Suppressor macrophage (primary cell): ENCODE measurements at places on chromosomes 16 and 17.

- DNase-seq: no peak
Measured at GRCh38 chr16:24970708-24971107, 44.5 kb downstream of the ARHGAP17 start.

GRCh38 chr16:85453194-85453678 is 159.9 kb upstream of the GSE1 start:
- DNase-seq: no peak

GRCh38 chr16:54240271-54241129 is 46.1 kb downstream of the IRX3 start:
- no peak for DNase-seq

- no peak for DNase-seq
Measured at GRCh38 chr17:13757871-13758270, 156.1 kb upstream of the HS3ST3A1 start.

- no peak for DNase-seq
Measured at GRCh38 chr17:64535357-64535756, 28.6 kb downstream of the CEP95 start.

DNA sequence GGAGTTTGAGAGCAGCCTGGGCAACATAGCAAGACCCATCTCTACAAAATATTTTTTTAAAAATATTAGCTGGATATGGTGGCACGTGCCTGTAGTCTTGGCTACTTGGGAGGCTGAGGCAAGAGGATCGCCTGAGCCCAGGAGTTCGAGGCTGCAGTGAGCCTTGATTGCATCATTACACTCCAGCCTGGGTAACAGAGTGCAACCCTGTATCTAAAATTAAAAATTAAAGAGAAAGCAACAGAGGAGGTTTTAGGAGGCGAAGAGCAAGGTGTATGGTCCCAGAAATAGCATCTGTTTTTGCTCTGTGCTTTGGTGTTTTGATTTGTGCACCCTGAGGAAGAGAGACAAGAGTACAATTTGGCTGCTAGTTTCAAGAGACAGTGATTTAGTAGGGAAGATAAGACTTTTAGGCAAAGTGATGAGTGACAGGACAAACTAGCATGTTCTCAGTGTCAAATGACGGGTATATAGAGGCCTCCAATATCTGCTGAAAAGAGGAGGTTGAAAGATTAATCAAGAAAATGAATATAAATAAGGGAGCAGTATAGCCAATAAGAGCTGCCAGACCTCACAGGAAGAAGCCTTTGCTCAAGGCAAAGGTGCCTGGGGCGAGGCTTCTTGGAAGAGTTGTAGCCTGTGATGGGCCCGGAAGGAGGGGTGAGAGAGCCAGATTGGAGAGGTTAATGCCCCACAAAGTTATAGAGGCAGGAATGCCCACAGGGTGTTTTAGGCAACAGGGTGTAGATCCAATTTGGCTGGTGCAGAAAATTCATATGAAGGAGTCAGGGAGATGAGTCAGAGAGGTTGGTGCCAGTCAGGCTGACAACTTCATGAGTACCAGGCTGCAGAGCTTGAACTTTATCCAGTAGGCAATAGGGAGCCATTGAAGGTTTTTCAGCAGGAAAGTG is 11.4 kb downstream of the HLF start:
- DNase-seq: no peak

GRCh38 chr16:79169239-79169638 is 431.3 kb downstream of the MAF start:
- peak; percentile 89 for DNase-seq

DNA sequence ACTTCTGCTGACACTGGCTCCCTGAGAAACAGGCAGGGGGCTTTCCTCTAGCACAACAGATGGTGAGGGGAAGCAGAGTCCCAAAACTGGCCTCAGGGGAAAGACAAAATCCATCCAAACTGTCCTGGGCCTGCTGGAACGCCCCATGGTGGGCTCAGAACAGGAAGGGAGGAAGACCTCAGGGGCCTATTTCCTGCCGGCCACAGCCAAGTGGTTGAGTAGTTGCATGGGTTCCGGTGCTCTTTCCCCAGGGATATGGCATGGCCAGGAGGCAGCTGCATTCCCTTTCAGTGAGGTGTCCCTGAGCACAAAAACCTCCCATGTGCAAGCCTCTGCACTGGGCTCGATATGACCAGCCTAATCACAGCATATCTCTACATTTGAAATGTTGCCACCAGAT is 303.0 kb upstream of the IRX5 start:
- no peak for DNase-seq

- DNase-seq: no peak
Measured at GRCh38 chr17:66313995-66314659, 11.7 kb downstream of the PRKCA start.

DNA sequence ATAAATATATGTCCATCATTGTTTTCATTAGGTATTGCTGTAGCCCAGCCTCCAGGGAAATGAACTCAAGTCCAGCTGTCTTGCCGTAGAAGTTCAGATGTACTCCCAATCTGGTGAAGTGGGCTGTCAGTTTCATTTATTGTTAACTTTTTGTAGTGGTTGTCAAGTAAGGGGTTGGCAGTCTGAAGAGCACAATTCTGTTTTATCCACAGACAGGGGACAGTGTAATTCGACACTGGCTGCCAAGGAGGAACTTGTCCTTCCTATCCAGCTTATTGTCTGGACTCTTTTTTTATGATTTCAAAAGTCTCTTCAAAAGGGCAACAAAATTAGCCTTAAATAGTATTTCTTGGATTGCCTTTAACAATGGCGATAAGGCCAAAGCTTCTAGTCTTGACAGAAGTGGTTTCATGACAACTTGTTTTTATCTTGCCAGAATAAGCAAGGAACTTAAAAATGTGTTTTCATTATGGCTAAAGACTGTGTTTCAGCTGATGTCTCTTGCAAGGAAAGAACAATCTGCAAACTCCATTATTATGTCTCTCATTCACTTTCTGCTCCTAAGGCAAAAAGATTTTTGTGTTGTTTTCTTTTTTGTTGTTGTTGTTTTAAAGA is 73.9 kb upstream of the TANC2 start:
- DNase-seq: no peak

GRCh38 chr17:4199818-4200402 is 56.9 kb downstream of the CYB5D2 start:
- DNase-seq: peak; percentile 67

- DNase-seq: no peak
Measured at GRCh38 chr16:21339269-21339641, 61.2 kb upstream of the CRYM start.

- DNase-seq: no peak
Measured at GRCh38 chr17:34710226-34710625, 130.8 kb downstream of the TMEM132E start.

DNA sequence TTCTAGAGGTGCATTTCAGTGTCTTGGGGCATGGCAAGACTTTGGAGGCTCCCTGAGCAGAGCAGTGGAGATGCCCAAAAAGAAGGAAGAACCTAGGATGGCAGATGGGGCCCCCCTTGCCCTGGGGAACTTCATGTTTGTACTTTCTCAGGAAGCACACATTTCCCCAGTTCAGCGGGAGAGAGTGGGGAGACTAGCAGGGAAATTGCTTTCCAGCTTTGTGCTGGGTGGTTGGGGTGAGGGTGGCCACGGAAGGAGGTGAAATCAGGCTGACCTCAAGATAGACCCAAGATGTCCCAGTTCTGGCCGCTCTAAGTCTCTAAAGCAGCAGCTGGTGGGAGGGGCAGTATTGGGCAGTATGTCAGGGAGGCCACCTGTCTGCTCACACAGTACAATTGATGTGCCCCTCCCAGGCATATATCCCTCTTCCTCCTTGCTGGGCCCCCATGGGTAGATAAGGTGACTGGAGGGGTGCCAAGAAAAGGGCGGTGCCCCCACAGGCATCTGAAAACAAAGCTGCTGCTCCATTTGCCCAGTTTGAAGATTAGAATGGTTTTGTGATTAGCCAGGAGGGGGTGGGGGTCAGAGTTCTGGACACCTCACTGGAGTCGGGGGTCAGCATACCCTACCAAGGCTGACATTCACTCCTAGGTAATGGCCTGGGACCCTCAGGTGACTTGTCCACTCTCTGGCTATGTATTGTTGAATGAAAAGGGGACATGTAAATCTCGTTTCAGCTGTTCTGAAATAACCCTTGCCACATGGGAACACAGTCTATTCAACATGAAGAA is 17.1 kb upstream of the NAGLU start:
- DNase-seq: no peak

- peak; percentile 87 for DNase-seq
Measured at GRCh38 chr16:22206842-22207714, 1.0 kb downstream of the EEF2K start.

DNA sequence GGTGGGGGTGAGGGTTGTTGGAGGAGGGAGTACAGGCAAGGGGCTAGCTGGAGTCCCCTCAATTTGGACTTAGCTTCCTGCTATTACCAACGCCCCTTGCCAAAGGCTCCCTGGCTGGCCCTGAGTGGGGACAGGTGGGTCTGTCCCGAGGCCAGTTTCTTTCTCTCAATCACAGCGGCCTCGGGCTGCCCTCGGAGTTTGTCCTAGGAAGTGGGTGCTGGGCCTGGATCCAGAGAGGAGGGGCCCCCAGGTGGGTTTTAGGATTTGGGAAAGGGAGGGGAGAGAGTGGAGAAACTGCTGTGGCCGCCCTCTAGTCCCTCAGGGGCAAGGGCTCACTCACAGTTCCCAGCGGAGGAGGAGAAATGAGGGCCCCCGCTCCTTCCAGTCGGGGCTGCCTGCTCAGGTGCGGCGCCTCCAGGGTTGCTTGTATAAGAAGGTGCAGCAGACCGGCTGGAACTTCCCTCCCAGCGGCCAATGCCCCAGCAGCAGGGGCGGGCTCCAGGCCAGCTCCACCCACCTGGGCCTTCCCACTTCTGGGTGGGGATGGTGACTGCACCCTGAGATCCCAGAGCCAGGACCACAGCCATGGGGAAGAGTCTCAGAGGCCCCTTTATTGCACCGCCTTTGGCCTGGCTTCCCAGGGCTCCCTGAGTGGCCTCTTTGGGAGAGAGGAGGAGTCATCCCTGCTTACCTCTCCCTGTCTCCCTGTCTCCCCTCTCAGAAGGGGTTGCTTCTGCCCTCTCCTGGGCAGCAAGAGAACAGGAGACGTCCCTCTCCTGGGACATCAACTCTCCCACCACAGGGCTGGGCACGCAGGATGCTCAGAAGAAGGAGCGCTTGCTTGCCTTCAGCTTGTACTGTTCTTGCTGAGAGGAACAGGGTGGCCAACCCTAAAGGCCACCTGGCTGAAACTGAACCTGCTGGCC is 112.0 kb upstream of the SMURF2 start:
- DNase-seq: no peak

GRCh38 chr17:50902372-50903353 is 36.5 kb upstream of the TOB1 start:
- DNase-seq: no peak

GRCh38 chr16:23527961-23528643 is 17.8 kb upstream of the GGA2 start:
- DNase-seq: no peak

DNA sequence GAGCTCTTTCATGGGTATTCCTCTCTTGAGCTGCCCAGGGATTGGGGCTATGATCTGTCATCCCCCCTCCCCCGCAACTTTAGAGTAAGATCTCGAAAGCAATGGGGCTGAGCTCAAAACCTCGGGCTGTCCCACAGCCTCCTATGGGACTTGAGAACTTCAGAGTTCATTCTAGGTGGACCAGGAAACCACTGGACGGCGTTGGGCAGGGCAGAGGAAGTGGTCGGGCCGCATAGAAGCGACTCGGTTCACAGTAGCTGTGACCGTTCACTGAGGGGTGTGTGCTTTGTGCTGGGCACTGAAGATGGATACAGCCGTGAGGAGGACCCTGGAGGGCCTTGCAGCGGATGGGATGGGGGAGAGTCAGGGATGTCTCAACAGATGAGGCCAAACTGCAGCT is 292.0 kb downstream of the CPPED1 start:
- DNase-seq: no peak

GRCh38 chr16:35391328-35391727 is 1931.9 kb downstream of the TP53TG3F start:
- DNase-seq: peak; percentile 53

- no peak for DNase-seq
Measured at GRCh38 chr17:59777033-59777432, 69.6 kb downstream of the VMP1 start.

DNA sequence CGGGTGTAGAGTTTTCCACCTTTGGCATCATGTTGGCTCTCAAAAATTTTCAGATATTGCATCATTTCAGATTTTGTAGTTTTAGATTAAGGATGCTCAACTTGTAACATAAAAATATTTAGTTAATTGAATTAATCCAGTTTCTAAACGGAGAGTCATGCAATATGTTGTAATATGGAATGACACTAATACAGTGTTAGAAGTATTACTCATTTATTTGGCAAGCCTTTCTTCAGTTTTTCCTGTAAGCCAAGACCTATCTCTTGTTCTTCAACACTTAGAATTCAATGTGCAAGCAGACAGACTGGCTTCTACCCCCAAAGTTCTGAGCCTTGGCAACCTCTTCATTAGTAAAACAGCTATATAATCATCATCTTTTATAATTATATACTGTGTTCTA is 985.0 kb upstream of the GOT2 start:
- DNase-seq: no peak

GRCh38 chr17:38703742-38704605 is 1.1 kb upstream of the MLLT6 start:
- peak; percentile 58 for DNase-seq

GRCh38 chr16:89038221-89038721 is 55.4 kb upstream of the ACSF3 start:
- no peak for DNase-seq
